ENCODE measurements at places on chromosomes 3 and 15.

DNA sequence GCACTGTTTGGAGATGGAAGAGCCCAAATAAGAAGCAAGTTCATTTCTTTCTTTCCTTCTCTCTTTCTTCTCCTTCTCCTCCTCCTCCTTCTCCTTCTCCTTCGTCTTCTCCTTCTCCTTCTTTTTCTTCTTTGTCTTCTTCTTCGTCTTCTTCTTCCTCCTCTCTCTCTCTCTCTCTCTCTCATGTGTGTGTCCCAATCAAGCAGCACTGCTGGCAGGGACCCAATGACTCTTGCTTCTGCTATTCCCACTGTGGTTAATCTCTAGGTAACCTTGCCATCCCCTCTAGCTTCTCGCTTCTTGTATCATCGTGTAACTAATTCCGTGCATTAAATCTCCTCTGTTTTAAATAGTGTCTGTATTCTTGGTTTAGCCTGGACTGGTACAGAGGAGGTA is 26.1 kb upstream of the ZNF280D start:
- peak; percentile 46 for DNase-seq

GRCh38 chr3:131109156-131109555 is 82.5 kb downstream of the NEK11 start:
- DNase-seq = no peak

DNA sequence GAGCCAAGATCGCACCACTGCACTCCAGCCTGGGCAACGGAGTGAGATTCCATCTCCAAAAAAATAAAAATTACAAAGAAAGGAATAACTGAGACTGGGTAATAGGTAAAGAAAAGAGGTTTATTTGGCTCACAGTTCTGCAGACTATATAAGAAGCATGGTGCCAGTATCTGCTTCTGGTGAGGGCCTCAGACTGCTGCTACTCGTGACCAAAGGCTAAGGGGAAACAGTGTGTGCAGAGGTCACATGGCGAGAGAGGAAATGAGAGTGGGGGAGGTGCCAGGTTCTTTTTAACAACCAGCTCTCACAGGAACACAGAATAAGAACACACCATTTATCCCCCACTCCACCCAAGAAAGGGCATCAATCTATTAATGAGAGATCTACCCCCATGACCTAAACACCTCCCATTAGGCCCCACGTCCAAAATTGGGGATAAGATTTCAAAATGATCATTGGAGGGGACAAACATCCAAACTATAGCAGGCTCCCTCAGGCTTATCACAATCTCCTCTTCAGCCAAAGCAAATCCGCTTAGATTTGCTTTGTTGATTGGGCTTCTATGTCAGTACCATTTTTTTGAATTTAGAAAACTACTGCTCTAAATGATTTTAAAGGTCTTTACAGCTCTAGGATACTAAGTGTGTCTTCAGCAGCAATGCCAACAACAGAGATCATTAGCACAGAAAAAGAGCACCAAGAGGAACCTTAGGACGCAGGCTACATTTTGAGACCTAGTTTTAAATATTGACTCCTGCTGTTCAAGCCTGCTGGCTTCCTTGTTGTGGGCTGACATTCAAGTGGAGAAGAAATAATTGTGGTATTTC is 84.2 kb upstream of the TBL1XR1 start:
- DNase-seq = no peak

DNA sequence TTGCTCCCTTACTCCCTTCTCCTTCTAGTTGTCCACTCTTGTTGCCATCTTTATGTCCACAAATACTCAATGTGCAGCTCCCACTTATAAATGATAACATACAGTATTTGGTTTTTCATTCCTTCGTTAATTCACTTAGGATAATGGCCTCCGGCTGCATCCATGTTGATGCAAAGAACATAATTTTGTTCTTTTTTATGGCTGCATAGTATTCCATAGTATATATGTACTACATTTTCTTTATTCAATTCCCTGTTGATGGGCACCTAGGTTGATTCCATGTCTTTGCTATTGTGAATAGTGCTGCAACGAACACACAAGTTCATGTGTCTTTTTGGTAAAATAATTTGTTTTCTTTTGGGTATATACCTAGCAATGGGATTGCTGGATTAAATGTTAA is 21.3 kb upstream of the P3H2 start:
- no peak for DNase-seq

- DNase-seq = peak; percentile 55
These were observed 8.8 kb downstream of the TMEM40 start for GRCh38 chr3:12750223-12750622.

DNA sequence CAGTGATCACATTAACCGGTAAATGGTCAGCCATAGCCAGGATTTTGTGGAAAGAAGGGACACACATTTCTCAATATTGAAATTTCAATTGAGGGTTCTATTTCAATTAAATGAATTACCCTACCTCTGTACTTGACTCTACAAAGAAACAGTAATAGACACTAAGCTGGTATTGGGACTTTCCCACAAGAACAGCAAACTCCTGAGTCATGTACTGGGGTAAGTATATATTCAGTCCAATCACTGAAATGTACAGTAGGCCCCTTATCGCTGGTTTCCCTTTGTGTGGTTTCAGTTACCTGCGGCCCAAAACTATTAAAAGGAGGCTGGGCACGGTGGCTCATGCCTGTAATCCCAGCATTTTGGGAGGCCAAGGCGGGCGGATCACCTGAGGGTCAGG is 17.6 kb downstream of the ASB14 start:
- no peak for DNase-seq

DNA sequence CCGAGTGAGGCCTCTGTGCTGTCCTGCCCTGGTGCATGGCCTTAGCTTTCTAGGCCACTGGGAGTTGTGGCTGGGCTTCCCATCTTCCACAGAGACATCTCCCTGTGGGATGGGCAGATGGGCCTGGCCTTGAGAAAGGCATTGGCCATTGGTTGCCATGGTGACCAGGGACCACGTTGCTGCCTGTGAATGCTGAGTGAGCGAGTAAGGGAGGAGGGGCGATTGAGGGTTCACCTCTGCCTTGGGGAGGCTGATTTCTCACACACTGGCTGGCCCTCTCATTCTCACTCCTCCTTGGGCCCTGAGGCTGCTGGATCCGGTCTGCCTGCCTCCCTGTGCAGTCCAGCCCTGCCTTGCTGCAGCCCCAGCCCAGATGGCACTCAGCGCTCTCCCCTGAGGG is 26.4 kb upstream of the DOCK3 start:
- DNase-seq = no peak

Measured in left ventricle myocardium inferior (tissue), 1 donor.